ENCODE measurements at places on chromosomes 16 and 17.

DNA sequence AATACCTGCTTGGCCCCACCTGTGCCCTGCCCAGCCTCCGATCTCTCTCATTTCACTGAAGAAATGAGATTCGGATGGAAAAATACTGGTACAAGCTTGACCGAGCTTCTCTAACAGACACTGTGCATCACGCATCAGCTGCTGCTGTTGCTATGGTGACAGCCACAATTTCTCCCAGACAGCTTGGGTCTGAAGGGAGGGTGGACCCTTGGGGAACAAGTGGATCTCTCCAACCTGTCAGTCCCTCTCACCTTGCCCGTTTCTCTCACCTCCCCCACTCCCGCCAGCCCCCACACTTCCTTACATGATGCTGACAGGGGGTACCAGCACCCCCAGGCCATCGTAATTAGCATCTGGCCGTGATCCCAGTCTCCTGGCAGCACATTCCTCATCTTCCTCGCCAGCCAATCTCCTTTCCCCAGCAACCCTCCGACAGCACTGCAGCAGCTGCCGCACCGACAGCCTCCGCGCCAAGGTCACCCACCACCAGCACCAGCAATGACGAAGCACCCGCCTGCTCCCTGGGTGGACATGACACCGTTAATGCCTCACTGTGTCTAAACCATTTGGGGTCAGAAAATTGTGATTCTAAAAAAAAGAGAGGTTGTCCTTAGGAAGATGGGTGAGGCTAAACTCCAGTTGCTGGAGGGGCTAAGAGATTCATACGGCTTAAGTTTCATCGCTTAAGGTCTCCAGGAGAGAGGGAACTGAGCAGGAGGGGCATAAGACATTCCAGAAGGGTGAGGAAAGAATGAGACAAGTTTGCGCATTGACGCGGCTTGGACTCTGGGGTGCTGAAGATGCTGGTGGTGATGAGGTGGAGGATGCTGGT lies 58.6 kb upstream of the TNRC6A start:
- DNase-seq, result peak; percentile 70

- DNase-seq, result no peak
Measured at GRCh38 chr16:56518425-56518824, 1.4 kb downstream of the BBS2 start.

GRCh38 chr16:85190572-85190971 lies 78.3 kb upstream of the CIBAR2 start:
- no peak for DNase-seq

DNA sequence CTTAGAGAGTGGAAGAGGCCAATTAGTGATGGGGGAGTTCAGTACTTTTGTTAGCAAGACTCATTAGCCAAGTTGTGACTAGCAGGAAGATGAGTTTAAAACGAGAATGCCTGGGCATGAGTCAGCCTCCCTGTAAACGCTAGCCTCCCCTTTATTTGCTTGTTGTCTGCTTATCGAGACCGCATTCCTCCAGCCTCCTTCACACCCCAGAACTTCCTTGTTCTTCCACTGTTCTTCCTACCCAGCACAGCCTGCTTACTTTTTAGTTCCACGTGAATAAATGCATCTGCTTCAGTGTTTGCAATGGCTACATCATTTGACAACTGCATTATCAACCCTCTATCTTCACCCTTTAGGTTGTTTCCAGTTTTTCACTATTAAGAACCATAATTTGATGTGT lies 20.2 kb upstream of the OR3A1 start:
- no peak for DNase-seq

DNA sequence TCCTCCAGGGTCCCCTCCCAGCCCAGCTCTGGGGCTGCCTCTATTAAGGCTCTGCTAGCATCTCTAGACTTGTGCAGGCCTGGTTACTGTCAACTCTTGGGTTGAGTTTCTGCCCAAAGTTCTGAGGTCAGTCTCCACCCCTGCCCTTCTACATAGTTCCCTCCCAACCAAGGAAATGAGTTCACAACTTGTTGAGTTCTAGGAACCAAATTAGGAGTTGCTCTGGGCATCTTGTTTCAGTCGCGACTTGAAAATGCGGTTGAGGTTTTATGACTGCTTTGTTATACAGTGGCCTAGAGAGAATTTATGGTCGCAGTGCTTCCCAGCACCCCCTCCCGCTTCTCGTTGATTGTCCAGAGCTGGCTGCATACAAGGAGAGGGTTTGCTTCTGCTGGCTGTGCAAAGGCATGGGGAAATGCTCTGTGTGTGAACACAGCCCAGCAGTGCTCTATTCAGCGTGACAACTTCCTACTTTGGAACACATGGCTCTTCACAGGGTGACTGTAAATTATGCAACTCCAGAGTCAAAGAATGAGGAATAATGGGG lies 20.2 kb downstream of the GNAO1 start:
- no peak for DNase-seq

GRCh38 chr17:74490716-74491115 lies 24.3 kb downstream of the CD300A start:
- no peak for DNase-seq

DNA sequence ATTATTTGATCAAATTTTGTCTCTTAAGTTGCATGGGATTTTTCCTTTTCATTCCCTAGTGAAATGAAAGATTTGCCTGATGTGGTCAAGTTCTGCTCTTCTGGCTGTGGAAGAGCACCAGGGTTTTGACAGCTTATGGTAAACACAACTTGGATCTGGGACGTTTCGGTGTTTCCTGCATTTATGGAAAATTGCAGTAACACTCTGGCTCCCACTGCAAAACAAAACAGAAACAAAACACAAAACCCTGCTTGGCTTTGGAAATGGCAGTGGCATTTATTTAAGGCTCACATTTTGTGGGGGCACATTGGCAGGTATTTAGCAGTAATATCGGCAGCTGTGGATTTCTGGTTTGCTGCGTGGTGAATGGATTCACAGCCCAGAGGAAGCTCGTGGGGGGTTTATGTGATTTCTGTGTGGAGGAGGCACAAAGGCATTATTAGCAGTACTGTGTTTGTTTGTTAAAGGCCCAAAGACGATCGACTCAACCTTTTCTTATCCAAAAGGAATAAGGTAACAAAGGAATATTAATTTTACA lies 377.8 kb downstream of the SNX29 start:
- no peak for DNase-seq

GRCh38 chr17:514584-514983 lies 162.0 kb upstream of the RPH3AL start:
- DNase-seq, result no peak

- DNase-seq, result no peak
Measured at GRCh38 chr16:65305266-65305959, 183.6 kb upstream of the CDH11 start.

DNA sequence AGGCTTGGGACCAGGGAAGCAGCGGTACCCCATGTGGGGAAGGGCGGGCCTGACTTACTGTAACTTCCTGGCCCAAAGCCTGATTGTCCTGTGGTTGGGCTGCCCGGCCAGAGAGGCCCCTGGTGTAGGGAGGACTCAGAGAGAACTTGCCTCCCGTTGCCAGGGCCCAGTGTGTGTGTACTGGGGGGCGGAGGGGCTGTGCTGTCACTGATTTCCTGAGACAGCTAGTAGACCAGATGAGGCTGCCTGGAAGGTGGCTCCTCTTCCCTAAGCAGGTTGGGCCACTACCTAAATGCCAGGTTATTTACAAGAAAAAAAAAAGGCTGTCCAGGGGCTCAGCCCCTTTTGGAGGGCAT lies 16.7 kb downstream of the SOCS3 start:
- peak; percentile 93 for DNase-seq

DNA sequence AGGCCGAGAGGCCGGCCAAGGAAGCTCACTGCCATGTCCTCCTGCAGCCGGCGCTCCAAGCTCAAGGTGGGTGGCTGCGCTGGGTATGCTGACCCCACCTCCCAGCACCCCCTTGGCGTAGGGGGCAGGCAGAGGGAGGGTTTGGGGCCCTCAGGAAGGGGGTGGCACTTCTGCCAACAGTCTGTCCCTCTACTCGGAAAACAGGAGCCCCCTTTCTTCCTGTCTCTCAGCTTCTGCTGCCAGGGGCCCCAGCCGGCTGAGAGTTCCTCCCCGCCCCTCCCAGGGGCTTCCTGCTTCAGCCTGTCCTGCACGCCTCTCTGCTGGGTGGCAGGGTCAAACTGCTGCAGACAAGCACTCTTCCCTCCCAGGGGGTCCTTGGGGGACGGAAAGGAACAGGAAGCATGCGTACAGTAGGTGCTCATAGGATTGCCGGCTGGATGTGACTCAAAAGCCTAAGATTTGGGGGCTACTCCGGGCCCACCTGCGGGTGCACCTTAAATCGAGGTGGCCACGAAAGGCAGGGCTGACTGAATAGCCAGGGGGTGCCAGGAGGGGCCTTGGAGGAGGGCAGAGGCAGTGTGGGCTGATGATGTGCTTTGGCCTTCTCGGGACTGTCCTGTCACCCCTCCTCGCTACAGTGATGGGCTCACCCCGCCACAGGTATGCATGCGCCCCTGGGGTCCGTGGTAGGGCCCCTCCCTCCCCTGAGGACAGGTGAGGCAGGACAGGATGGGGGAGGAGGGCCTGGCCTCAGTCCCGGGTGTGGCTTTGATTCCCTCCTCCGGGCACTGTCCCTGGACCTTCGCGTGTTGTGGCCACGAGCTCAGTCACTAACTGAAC lies 4.0 kb downstream of the CBX2 start:
- DNase-seq, result no peak

GRCh38 chr17:43994272-43995149 lies 9.9 kb upstream of the NAGS start:
- peak; percentile 54 for DNase-seq

- peak; percentile 88 for DNase-seq
Measured at GRCh38 chr16:84511180-84511800, 6.8 kb upstream of the MEAK7 start.

- DNase-seq, result no peak
Measured at GRCh38 chr17:38595892-38596291, 9.9 kb downstream of the SRCIN1 start.

GRCh38 chr16:49931916-49932315 lies 76.0 kb upstream of the ZNF423 start:
- no peak for DNase-seq

DNA sequence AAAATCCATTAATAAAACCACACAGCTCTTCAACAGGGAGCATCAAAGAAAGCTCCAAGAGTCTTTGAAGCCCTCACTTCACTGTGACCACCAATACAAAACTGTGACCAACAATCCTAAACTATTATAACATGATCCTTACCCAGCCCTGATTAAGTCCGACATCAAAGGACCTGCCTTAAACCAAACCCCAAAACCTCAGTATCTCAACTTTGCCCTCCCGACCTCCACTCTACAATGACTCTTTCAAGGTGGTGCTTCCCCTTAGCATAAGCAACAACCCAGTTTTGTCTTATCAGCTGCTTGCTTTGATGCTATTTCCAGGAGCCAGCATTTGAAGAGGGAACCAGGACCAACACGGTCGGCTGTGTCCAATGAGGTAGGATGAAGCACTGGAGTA lies 8.5 kb upstream of the PRSS22 start:
- no peak for DNase-seq

DNA sequence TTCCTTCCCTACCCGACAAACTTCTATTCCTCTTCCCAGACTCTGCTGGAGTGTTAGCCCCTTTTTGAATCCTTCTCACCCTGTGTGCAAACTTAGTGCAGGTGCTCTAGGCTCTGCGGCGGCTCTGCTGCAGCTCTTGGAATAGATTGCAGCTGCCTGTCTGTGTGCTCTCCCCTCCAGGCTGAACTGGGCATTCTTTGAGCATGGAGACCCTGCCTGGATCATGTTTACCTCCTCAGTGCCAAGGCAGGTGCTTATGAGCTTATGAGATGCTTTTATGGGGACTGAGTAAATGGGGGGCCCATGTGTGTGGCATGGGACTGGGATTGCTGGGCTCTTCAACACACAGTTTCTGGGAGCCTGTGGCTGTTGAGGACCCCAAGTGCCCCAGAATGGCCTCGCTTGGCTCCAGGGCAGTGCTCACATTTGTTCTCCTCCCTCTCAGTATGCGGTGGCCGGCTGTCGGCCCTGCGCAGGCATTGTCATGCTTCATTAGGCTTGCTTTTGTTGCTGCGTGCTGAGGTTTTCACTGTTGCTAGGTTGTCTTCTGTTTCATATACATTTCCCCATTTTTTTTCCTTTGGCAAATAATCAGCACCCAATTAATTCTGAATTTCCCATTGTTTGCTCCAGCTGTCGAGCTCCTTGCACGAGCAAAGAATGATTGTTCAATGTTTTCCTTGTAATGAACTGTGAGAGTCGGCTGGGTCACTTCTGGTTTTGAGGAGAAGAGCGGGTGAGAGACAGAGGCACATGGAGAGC lies 185.5 kb upstream of the NLRP1 start:
- peak; percentile 59 for DNase-seq

DNA sequence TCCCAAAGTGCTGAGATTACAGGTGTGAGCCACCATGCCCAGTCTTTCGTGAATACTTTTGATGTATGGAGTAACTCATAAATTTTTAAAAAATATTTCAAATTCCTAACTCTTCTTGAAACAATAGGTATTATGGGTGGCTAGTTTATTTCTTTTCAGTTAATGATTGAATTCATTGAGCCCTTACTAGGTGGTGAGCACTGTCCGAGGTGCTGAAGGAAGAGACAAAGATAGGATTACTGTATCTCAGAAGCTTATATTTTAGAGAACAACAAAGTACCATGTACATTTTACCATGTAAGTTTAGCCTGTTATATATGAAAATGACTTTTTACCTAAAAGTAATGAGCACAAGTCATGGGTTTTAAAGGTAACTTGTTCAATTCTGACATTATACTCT lies 418.3 kb downstream of the NPIPA7 start:
- no peak for DNase-seq

- DNase-seq, result no peak
Measured at GRCh38 chr17:67285360-67285759, 40.4 kb upstream of the HELZ start.

GRCh38 chr17:38850374-38850773 lies 3.1 kb downstream of the RPL23 start:
- DNase-seq, result no peak

DNA sequence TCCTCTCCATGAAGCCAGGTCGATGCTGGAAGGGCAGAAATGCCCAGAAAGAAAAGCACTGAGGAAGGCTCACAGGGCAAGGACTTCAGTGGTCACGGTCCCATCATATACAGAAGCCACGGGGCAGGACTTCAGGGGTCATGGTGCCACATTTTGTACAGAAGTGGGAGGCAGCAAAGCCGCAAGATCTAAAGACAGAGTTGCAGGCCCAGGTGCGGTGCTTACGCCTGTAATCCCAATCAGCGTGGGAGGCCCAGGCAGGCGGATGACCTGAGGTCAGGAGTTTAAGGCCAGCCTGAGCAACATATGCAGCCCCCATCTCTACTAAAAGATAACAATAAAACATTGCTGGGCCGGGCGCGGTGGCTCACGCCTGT lies 96.0 kb downstream of the NXN start:
- no peak for DNase-seq

Data from left hindlimb (tissue), 1 donor.